ENCODE measurements at places on chromosomes 6 and 20. TPM values are rescaled to one million over a fixed set of nuclear protein-coding genes. Genes with fewer than 3 reads are reported as not detected.

The GSTA3 gene
- total RNA-seq, result not detected

The ADTRP gene
- 52.1 TPM for total RNA-seq

The CAGE1 gene
- total RNA-seq, result 0.26 TPM

The DNAH8 gene
- 0.15 TPM for total RNA-seq

The OOEP gene
- not detected for total RNA-seq

The BANF2 gene
- not detected for total RNA-seq

The SERAC1 gene
- total RNA-seq, result 3.1 TPM

The LKAAEAR1 gene
- total RNA-seq, result 0.62 TPM

The IMPG1 gene
- not detected for total RNA-seq

The PHIP gene
- 23.5 TPM for total RNA-seq

The SOX18 gene
- total RNA-seq, result not detected

The BHLHE23 gene
- total RNA-seq, result not detected

The OR2H1 gene
- total RNA-seq, result not detected

The PAK5 gene
- not detected for total RNA-seq

The SLC22A2 gene
- not detected for total RNA-seq

The KIF25 gene
- not detected for total RNA-seq

The DTD1 gene
- total RNA-seq, result 47.1 TPM

The SLC17A5 gene
- total RNA-seq, result 1.7 TPM

The TLDC2 gene
- total RNA-seq, result not detected

The RAD21L1 gene
- not detected for total RNA-seq

The HEY2 gene
- not detected for total RNA-seq

The SLC25A27 gene
- 1.6 TPM for total RNA-seq

The SEMG1 gene
- total RNA-seq, result not detected

The RPS6KA2 gene
- total RNA-seq, result 19.1 TPM

The SLCO4A1 gene
- 22.4 TPM for total RNA-seq

The LST1 gene
- total RNA-seq, result 12.5 TPM

The ECT2L gene
- not detected for total RNA-seq

The TCFL5 gene
- total RNA-seq, result 5.4 TPM

The CD40 gene
- total RNA-seq, result 6.3 TPM

The ACTL10 gene
- total RNA-seq, result 1.0 TPM

The ENTPD6 gene
- total RNA-seq, result 66.6 TPM

The AGER gene
- 17.0 TPM for total RNA-seq

The FAM8A1 gene
- 3.0 TPM for total RNA-seq

The KHDC1 gene
- 1.1 TPM for total RNA-seq

The CDH26 gene
- total RNA-seq, result 1.5 TPM

The CFAP206 gene
- total RNA-seq, result not detected

The NRSN2 gene
- total RNA-seq, result 4.2 TPM

The SLC35D3 gene
- total RNA-seq, result not detected

The SMIM13 gene
- total RNA-seq, result 7.1 TPM

The RAB22A gene
- total RNA-seq, result 9.3 TPM

The ID1 gene
- 2.4 TPM for total RNA-seq

The SLC32A1 gene
- not detected for total RNA-seq

The RGS17 gene
- total RNA-seq, result not detected

The CTCFL gene
- total RNA-seq, result not detected

The PARD6B gene
- 3.9 TPM for total RNA-seq

The APCDD1L gene
- not detected for total RNA-seq

The PLEKHG1 gene
- 10.8 TPM for total RNA-seq

The BPIFB1 gene
- not detected for total RNA-seq

The C6orf58 gene
- total RNA-seq, result not detected

The HAO1 gene
- total RNA-seq, result not detected

The EYS gene
- total RNA-seq, result not detected

The OR2H2 gene
- total RNA-seq, result not detected

The LY86 gene
- 1.8 TPM for total RNA-seq

The PCK1 gene
- not detected for total RNA-seq

The PTCRA gene
- total RNA-seq, result not detected

The MYMX gene
- total RNA-seq, result not detected

The POM121L2 gene
- total RNA-seq, result not detected

The PTK6 gene
- 0.38 TPM for total RNA-seq

The CST2 gene
- not detected for total RNA-seq

The CALHM5 gene
- not detected for total RNA-seq

Data from activated naive CD4-positive, alpha-beta T cell treated with anti-CD3 and anti-CD28 coated beads for 36 hours (primary cell).